Fibroblast of mammary gland (primary cell): ENCODE measurements at places on chromosomes 3 and 15.

GRCh38 chr3:40097131-40098117 is 212.1 kb upstream of the EIF1B start:
- no peak for DNase-seq

DNA sequence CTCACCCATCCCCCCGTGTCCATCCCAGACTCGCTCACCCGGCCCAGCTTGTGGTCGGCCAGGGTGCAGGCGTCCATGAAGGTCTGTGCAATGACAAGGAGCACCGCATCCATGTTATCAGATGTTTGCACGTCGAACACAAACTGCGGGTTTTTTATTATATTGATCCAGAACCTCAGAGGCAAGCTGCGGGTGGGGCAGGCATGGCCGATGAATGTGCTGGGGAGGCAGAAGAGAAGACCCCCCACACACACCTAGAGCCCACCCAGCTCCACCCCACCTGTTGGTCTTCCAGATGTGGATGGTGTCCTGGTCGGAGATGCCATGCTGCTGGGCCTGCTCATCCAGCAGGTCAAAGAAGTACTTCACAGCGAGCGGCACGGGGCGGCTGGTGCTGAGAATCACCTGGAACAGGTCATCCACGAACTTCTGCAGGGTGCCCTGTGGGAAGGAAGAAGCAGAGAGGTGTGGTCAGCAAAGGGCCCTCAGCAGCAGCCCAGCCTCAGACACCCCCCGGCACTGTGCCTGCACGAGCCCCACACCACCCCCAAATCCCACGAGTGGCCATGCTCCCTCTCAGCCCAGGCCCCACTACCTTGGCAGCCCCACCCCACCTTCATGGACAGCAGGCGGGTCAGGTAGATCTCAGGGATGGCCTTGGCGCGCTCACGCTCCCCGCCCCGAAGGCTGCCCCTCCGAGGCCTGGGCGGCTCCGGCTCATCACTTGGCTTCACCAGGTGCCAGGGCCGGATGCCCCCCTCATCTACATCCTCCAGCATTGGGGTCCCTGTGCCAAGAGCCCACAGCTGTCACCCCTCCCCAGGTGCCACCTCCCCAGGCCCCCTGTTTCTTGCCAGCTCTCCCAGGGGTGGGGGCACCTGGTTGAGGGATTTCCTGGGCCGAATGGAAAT is 20.3 kb downstream of the PLXNB1 start:
- DNase-seq, result no peak

- DNase-seq, result no peak
These were observed 187.0 kb downstream of the UBE3A start for GRCh38 chr15:25251700-25252390.

- no peak for DNase-seq
These were observed 39.0 kb downstream of the CYP19A1 start for GRCh38 chr15:51299187-51300015.

DNA sequence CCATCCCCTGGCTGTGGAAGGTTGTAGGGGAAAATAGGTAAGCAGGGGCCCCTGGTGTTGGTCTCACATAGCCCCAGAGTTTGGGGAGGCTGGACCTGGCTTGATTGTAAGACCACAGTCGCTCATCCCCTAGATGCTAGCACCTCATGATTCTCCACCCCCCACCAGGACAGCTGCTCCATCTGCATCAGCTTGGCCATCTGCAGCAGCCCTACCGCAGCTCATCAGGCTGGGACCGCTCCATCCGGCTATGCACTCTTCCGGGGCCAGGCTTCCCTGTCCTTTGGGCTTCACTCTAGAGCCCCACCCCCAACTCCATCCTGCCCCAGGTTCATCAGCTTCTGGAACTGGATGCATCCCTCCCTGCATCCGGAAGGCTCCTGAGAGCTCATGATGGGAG is 12.6 kb downstream of the SCN5A start:
- no peak for DNase-seq

- peak; percentile 49 for DNase-seq
These were observed 25.9 kb downstream of the TMCC1 start for GRCh38 chr3:129867506-129868124.
